Right cardiac atrium (tissue), 5 donors: ENCODE measurements at places on chromosomes 12 and 14. TPM values are rescaled to one million over a fixed set of nuclear protein-coding genes. Genes with fewer than 3 reads are reported as not detected.
A peak's percentile ranks its signal among the peaks of the same experiment; 100 is the strongest.

The RNF212B gene
- not detected for polyA plus RNA-seq

DNA sequence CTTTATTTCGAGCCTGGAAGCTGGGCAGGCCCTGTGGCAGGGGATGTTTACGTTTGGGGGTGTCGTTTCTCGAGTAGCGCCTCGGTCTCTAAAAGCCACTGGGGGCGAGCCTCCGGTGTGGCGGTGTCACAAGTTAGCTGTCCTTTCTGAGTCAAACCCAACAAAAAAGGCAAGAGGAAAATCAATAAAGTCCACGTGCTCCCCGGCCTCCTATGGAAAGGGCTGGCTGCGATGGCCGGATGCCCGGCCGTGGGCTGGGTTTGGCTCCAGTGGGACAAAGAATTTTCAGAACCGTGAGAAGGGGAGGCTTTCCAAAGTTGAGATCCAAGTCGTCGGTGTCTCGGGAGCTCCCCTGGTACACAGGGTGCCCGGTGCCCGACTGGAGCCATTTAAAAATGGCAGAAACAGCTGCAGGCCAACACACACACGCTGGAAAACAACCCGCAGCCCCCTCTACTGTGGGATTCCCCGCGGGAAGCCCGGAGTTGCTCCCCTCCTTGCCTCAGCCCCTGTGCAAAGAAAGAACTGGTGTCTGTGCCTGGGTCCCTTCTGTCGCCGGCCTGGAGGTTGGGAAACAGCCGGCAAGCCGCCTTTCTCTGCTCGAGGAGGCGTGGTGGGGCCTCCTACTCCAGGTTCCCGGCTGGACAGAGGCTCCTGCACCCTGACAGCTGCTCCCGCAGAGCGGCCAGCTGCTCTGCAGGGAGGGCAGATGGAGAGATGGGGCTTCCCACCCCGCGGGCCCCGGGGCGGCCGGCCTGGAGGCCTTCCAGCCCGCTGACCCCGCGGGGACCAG lies 1.9 kb downstream of the BCL7A start:
- DNase-seq, result peak; percentile 90

DNA sequence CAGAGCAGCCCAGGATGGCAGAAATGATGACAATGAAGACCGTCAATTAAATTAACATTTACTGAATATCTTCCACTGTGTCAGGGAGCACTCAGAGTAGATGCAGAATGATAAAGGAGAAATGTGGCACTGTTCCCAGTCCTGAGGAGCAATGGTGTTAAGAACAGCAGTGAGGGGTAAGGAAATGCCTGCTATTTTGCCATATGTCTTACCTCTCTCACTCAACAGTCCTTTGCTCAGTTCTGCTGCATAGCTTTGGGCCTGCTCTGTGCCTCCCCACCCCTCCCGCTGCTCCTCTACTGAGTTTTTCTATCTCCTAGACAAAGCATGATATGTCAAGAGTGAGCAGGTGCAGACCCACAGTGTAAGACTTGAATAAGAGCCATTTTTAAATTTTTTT lies 318.8 kb downstream of the NAV3 start:
- DNase-seq, result no peak

DNA sequence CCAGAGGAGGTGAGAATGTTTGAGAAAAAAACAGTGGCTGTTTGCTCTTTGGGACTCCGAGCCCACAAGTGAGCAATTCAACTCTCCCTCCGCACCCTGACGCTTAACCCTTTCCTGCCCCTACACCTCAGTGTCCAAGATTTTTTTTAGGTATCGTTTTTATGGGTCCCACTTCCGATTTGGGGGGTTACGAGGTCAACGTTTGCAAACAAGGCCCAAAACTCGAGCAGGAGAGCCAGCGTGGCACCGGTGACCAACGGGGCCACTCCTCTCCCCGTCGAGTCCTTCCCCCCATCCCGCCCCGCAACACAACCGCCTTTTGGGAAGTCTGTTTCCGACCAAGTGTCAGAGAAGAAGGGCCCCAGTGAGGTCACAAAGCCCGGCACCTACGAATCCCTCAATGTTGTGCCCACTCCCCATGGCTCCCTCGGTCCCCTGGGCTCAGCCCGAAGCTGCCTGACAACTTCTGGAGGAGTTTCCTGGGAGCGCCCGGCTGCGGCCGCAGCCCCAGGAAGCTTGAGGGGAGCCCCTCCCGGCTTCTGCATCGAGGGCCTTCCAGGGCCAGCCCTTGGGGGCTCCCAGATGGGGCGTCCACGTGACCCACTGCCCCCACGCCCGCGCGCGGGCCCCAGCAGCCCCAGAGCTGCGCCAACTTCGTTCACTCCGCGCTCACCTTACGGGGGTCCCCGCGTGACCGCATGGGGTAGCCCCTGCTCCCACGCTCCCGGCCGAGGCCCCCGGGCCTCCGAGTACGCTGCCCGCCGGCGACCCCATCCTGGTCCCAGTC lies 1.2 kb downstream of the CDK2AP1 start:
- peak; percentile 64 for DNase-seq

- no peak for DNase-seq
These were observed 43.3 kb upstream of the DHRS4 start for GRCh38 chr14:23910101-23910875.

DNA sequence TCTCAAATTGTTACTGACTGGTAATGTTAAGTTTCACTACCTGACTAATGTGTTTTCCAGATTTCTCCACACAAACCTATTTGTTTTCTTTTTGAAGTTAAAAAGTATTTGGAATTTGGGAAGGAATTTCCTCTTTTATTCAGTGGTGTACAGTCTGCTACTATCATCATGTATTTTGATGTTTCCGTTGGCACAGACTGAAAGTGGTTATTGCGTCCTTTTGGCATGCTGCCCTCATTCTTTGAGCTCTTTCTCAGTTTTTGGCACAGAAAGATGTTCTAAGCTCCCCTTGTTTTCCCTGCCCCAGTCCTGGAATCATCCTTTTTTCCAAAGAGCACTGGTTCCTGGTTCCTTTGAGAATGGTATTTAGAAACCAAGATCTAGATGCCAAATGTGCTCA lies 31.4 kb upstream of the RTRAF start:
- no peak for DNase-seq

DNA sequence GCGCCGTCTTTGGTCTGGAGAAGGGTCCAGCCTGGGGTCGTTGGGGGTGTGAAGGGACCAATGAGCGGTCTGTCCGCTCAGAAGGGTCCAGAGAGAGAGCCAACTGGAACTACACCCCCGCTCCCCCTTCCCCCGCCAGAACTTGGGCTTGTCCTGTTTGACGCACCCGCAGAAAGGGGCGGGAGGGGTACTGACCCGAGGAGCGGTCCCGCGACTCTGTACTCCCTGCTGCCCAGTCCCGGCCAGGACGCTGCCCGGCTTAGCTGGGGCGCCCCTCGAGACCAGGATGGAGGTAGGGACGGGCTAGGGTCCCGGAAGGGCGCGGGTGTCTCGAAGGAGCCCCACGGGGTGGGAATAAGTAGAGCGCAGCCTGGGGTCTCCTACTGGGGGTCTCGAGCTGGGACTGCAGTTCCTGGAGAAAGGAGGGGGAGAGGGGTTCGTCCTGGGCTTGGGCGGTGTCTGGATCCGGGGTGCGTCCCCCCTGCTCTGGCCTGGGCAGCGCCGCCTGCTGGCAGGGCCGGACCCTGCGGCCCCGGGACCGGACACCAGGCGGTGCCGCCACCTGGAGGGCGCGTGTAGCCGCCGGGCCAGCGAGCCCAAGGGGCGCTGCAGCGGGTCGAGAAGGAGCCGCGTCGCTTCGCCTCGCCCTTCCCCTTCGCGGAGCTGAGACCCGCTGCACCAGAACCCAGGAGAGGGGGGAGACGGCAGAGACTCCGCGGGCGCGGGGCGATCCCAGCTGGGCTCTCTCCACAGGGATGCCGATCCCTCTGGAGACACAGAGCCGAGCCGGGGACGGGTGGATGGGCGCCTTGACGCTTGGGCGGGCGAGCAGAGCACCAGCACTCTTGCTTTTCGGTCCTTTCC lies 3.8 kb upstream of the CACNB3 start:
- peak; percentile 96 for DNase-seq

DNA sequence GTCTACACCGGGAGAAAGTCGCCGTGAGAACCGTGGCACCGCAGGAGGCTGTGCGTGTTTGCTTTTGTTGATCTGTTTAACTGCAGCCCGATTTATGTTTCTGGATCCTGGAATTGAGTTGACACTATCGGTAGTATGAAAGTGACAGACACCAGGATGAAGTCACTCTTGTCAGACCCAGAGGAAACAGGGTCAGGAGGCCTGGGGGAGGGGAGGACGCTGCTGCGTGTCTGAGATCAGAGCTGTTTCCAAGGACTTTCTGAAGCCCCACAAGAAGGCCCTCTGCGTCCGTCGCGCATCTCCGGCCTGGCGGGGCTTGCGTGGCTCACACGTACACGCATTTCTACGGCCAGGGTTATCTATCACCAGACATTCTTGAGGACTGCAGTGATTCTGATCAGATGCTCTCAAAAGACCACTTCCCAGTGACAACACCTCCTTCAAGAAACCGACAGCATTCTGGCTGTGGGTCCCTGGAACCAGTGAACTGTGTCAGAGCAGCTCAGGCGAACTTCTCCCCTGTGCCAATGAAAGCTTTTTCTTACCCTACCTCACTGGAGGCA lies 263.4 kb downstream of the ADGRD1 start:
- no peak for DNase-seq

GRCh38 chr14:49970474-49971147 lies 77.7 kb downstream of the ARF6 start:
- DNase-seq, result no peak

- no peak for DNase-seq
These were observed 1076.7 kb downstream of the TMTC2 start for GRCh38 chr12:83763425-83763824.

The ACSM4 gene
- not detected for polyA plus RNA-seq

GRCh38 chr14:31414190-31414833 lies 6.0 kb downstream of the HEATR5A start:
- no peak for DNase-seq

The MTA1 gene
- polyA plus RNA-seq, result 131 TPM

The HOTAIR gene
- not detected for polyA plus RNA-seq

DNA sequence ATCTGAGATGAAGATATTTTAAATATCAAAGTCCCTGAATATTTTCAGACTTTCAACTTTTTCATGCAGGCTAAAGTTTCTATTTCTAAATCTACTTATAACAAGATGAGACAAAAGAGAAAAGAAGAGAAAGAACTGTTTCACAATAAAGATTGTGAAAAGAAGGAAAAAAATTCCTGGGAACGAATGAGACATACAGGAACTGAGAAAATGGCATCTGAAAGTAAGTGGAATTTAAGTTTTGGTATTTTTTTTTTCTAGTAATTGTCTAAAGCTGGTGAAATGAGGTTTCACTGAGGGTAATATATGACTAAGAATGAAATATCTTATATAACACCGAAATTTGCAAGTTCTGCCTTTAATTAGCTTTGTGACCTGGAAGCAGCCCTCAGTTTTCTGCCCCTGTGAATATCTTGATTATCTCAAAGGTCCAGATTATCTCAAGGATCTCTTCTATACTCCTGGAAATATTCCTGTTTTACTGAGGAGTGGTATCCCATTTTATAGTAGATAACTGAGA lies 55.7 kb upstream of the PRPF39 start:
- DNase-seq, result no peak

- DNase-seq, result no peak
These were observed 482.0 kb downstream of the RMST start for GRCh38 chr12:97944576-97944975.

- DNase-seq, result no peak
These were observed 350.5 kb upstream of the OR4E1 start for GRCh38 chr14:22024137-22024536.

DNA sequence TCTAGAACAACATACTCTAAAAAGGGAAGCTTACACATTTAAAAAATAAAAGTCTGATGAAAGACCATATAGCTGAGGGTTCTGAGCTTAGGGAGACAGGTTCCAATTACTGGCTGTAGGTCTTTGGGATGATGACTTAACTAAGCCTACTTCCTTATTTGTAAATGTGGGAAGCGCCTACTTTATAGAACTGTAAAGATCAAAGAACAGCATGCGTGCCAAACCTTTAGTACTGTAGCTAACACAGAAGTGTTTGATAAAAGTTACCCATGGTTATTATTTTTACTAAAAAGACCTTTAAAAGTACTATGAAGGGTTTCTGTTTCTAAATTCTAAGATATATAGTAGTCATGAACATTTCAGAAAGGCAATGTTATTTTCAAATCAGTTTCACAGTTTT lies 35.7 kb downstream of the STK38L start:
- DNase-seq, result no peak

DNA sequence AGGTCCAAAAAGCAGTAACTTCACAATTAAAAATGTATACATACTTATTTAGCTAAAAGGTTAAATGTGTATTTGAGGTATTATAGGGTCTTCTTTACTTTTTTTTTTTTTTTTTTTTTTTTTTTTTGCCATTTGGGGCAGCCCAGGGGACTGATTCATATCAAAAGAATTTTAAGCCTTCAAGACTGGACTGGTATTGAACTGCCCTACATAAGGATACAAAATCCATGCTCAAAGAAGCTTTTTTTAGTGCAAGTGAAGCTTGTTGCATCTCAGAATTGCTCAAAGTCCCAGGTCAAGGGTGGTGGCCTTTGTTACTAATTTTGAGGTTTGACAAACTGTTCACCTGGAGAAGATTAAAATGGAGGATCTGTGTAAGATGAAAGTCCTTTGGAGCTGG lies 124.0 kb downstream of the APAF1 start:
- DNase-seq, result no peak

The P2RX2 gene
- polyA plus RNA-seq, result not detected

The MORN3 gene
- 0.38 TPM for polyA plus RNA-seq

DNA sequence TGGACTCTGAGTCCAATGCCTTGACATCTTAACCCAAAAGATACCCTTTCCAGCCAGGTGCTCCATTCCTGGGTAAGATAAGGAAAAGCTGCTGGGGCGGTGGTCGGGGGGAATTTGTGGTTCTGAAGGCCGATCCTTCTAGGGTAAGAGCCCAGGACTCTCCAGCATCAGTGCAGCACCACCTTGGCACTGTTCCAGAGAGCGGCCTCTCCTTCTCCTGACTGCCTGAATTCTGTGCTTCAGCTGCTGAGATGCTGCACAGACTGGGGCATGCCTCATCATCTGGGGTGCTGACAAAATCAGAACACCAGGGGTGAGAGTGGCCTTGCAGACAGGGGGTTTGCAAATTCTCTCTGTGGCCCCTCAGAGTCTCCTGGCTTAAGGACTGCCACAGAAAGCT lies 87.5 kb downstream of the SPTB start:
- DNase-seq, result no peak

DNA sequence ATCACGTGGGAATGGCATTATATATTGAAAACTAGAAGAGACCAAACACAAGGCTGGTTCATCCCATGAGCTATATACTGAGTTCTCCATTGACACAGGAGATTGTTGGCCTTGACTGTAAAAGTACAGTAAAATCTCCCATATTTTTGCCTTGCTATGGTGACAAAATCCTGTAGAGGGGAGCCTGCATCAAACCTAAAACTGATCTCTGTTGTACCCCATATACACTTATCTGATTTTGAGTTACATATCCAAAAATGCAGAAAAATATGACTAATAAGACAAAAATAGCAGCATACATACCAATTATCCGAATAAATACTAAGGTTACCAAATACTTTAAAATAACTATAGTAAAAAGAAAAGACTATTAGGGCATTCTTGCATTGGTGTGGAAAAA lies 60.4 kb downstream of the TMTC3 start:
- no peak for DNase-seq

DNA sequence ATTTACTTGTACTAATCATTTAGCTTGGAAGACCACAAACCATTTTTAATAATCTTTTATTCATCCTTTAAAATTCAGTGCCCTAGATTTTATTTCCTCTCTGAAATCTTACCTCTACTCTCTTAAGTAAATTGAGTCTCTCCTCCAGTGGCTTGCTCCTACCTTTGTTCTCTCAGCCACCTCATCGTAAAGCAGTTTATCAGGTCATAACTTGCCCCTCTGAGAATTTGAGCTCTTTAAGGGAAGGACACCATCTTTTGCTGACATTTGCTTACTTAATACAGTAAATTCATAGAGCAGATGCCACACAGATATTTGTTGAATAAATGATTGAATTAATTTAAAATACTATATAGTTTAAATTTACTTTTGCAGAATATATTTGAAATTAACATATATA lies 794.3 kb downstream of the C12orf50 start:
- no peak for DNase-seq
